Right renal cortex interstitium (tissue), 3 donors: ENCODE measurements at places on chromosomes 12 and 14. TPM values are rescaled to one million over a fixed set of nuclear protein-coding genes. Genes with fewer than 3 reads are reported as not detected.

The CLEC12A gene
- 0.47 TPM for polyA plus RNA-seq

The CCDC177 gene
- polyA plus RNA-seq = 0.08 TPM

The PRR13 gene
- 189 TPM for polyA plus RNA-seq

The SMARCC2 gene
- polyA plus RNA-seq = 131 TPM

The LGR5 gene
- polyA plus RNA-seq = 16.6 TPM

The DPY19L2 gene
- 30.3 TPM for polyA plus RNA-seq
